ENCODE measurements at places on chromosomes 5 and 9.

GRCh38 chr9:17137566-17137965 lies 2.7 kb downstream of the CNTLN start:
- no peak for DNase-seq

DNA sequence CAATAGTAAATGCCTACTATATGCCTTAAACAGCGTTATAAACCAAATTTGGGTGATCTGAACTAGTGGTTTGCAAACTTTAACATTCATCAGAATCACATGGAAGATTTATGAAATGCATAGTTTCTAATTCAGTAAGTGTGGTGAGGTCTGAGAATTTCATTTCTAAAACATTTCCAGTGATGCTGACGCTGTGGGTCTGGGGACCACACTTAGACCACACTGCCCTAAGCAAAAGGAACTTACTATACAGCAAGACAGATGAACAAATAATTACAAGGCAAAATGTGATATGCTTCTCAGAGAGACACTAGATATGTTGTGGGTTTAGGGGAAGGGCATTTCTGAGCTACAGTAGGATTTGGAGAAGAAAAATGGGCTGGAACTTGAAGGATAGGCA lies 72.6 kb downstream of the OXCT1 start:
- DNase-seq: no peak

- DNase-seq: no peak
Measured at GRCh38 chr5:171155621-171156020, 153.4 kb upstream of the TLX3 start.

DNA sequence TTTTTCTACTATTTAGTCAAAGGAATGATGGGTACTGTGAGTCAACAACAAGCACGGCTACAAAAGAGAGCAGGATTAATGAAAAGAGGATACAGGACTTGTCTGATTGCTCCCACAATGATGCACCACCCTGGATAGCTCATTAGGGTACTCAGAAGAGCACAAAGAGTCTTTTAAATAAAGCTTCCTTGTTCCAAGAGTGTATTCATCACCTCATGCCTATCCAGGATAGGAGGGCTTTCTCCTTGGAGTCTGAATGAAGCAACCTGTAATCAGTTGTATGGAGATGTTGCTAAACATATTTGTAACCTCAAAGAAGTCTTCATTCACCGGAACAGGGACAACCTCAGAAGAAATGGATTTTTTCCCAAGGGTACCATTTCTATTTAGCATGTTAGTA lies 219.5 kb upstream of the TMEM161B start:
- no peak for DNase-seq

- DNase-seq: no peak
Measured at GRCh38 chr5:145987856-145988255, 51.5 kb downstream of the SH3RF2 start.

DNA sequence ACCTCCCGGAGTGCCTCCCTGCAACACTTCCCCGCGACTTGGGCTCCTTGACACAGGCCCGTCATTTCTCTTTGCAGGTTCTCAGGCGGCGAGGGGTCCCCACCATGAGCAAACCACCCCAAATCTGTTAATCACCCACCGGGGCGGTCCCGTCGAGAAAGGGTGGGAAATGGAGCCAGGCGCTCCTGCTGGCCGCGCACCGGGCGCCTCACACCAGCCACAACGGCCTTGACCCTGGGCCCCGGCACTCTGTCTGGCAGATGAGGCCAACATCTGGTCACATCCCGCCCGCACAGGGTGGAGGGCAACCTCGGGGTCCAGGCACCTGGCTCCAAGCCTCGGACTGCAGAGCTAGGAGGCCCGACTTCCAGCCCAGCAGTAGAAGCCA lies 776 bp upstream of the TERT start:
- no peak for DNase-seq

GRCh38 chr5:94885931-94886330 lies 267.5 kb downstream of the SLF1 start:
- no peak for DNase-seq

- DNase-seq: no peak
Measured at GRCh38 chr9:23702311-23702922, 123.6 kb downstream of the ELAVL2 start.

DNA sequence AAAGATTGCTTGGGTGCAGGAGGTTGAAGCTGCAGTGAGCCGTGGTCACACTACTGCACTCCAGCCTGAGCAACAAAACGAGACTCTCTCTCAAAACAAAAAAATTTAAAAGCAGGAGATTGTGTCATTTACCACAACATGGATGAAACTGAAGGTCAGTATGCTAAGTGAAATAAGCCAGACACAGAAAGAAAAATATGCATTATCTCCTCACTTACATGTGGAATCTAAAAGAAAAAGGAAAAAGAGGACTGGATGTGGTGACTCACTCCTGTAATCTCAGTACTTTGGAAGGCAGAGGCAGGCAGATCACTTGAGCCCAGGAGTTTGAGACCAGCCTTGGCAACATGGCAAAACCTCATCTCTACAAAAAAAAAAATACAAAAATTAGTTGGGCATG lies 146.8 kb upstream of the DAPK1 start:
- DNase-seq: no peak

DNA sequence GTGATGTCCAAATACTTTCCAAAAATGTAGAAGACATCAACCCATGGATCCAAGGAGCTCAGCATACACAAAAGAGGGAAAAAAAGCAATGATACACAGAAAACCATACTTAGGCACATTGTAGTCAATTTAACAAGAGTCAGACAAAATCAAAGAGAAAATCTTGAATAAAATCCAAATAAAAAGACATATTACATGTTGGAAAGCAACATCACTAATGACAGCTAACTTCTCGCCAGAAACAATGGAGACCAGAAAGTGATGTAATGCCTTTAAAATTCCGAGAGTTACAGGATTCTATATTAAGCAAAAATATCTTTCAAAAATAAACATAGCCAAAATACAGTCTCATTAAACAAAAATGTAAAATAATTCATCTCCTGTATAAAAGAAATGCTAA lies 79.8 kb upstream of the SLCO4C1 start:
- no peak for DNase-seq

GRCh38 chr5:65893749-65894430 lies 32.5 kb upstream of the ERBIN start:
- no peak for DNase-seq

DNA sequence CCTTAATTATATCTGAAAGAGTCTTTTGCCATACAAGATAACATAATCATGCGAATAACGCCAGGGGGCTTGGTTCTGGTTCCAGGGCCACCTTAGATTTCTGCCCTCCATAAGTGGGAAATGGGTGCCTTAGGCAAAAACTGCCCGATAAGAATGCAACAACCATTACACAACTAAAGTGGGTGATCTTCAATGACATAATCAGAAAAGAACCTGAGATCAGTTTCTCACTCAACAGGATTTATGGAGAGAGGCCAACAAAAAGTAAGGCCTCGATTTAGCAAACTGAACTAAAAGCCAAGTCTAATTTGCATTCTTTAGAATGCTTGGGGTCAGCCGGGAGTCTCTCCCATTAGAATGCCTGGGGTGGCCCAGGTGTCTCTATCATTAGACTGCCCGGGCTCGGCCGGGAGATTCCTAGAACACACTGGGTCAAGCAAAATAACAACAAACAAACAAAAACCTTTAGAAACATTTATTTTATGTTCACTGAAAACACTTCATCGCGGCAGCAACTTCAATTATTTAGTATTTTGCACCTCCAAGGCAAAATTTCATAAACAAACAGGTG lies 194.8 kb downstream of the AUH start:
- no peak for DNase-seq

DNA sequence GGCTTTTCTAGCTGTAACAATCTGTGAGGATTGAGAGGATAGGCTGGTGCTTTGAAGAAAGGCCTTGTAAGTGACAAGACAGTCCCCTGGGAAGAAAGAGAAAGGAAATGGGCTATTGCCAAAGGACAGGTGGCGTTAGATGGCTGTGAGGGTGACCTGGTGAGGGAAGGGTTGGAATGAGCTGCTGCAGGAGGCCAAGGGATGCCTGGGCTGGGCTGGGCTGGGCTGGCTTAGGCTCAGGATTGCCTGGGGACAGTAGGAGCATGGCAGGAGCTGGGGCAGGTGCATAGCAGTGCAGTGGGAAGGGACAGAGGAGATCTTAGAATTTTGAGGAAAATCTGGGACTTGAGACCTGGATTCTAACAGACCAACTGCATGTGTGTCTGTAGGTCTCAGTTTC lies 9.7 kb upstream of the MYOZ3 start:
- no peak for DNase-seq

- no peak for DNase-seq
Measured at GRCh38 chr9:101859620-101860019, 121.2 kb upstream of the GRIN3A start.

GRCh38 chr9:86126998-86127972 lies 27.9 kb upstream of the GOLM1 start:
- no peak for DNase-seq

GRCh38 chr9:123329329-123329955 lies 26.6 kb upstream of the CRB2 start:
- DNase-seq: no peak

GRCh38 chr5:100142607-100143006 lies 392.6 kb upstream of the FAM174A start:
- DNase-seq: no peak

DNA sequence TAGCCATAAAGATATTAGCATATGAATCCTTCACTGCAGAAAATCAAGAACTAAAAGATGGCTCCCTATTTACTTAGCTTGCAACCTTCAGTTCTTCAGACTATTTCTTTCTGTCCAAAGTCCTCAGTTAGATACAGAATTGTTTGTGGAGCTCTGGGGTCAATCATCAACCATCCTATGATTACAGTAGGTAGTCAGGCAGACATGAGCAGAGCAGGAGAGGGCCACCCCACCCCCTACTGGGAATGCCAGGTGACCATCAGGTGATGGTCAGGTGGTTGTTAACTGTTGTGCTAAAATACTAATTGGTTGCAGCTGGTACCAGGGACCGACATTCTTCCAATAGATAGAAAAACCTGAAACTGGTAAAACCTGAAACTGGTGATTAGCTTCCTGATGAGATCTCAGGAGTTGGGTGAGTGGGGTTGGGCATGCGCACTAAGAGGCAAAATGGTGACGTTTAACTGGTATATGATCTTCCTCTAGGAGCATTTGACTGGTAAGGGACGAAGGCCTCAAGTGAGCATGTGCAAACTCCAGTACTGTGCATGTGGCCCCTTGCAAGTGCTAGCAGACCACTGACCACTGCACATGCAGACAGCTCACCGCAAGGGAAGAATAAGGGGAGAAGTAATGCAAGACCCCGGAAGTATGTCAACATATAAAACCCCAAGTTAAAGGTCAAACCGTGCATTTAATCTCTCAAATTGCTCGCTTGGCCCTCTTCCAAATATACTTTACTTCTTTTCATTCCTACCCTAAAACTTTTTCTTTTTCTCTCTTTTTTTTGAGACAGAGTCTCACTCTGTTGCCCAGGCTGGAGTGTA lies 13.6 kb downstream of the C9orf57 start:
- DNase-seq: no peak

DNA sequence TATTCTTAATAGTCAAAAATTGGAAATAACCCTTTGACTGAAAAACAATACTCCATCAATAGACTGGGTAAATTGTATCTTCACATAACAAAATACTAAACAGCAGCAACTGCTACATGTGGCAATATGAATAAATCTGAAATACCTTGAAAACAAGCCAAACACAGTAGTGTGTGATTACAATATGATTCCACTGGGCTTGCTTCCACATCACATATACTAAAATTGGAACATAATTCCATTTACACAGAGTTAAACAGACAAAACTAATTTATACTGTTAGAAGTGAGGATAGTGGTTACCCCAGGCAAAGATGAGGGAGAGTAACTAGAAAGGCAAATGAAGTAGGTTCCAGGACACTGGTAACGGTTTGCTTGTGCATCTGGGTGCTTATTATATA lies 20.4 kb downstream of the FNIP1 start:
- no peak for DNase-seq

GRCh38 chr5:115487756-115488155 lies 56.8 kb downstream of the FEM1C start:
- no peak for DNase-seq

- no peak for DNase-seq
Measured at GRCh38 chr9:84141741-84142370, 161.3 kb downstream of the RMI1 start.

DNA sequence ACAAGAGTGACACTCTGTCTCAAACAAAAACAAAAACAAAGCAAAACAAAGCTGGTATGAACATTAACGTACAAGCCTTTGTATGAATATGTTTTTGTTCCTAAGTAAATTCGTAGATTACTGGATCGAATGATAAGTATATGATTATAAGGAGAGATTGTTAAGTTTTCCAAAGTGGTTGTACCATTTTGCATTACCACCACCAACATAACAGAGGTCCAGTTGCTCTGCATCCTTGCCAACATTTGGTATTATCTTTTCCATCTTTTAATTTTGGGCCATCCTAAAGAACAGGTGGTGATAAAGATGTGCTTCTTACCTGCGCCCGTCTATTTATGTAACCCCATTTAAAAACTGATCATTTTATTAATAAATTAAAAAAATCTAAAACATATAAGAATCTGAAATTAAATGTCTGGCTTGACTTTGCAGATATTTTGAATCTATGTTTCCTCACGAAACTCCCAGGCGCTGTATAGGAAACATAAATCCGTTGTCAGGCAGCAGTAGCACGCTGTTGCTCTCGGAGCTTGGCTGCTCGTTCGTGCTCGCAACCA lies 593 bp upstream of the NAA35 start:
- no peak for DNase-seq

DNA sequence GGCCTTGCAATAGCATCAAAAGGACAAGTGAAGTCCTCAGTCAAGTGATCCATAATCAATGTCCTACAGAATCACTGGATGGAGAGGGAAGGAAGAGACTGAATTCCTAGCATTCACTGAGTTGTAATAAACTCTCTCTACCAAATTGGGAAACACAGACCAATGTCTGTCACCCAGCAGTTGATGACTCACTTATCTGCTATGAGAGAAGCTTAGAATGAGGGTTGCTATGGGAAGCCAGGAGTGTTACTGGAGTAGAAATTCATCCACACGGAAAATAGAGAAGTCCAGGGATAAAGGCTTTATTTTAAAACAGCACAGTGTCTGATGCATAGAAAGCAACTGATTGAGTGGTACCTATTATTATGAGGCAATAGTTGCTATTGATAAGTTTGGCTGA lies 407.4 kb downstream of the BRINP1 start:
- DNase-seq: no peak

DNA sequence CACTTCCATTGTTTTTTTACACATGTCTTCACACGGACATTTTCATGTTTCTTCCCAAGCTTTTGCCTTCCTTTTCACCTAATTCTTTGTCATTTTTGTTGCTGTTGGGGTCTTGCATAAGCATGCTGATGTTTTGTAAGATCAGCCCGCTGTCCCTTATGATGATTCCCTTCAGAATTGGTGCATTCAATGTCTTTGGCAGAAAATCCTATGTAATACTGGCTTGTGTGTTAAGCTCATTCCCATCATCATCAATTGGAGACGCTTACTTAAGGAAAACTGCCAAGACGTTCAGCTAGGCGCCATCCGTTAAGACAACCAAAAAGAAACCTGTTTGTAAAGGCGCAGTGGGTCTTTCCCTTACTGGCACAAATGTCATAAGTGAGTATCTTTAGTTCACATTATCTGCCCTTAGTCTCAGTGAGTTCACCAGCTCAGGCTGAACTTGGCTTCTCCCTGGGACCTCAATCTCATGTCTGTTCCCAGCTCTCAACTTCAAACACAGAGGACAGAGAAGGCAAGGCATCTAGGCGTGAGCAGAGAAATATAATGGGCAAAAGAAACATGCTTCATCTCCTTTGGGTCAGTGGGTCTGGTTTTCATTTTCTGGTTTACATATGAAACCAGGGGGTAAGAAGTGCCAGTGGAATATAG lies 97.9 kb downstream of the EFNA5 start:
- no peak for DNase-seq

All from stimulated activated CD8-positive, alpha-beta memory T cell treated with anti-CD3 and anti-CD28 coated beads, Interleukin-4, amount 100 ng/mL, for 1 hour (primary cell).